ENCODE measurements at places on chromosomes 2 and 18. TPM values are rescaled to one million over a fixed set of nuclear protein-coding genes. Genes with fewer than 3 reads are reported as not detected.

TXNDC2 gene
- 0.23 TPM for total RNA-seq

CDK5R2 gene
- not detected for total RNA-seq

ABCG8 gene
- not detected for total RNA-seq

GRCh38 chr2:323035-323434 is 35.1 kb upstream of the ALKAL2 start:
- DNase-seq, result peak; percentile 2

DNA sequence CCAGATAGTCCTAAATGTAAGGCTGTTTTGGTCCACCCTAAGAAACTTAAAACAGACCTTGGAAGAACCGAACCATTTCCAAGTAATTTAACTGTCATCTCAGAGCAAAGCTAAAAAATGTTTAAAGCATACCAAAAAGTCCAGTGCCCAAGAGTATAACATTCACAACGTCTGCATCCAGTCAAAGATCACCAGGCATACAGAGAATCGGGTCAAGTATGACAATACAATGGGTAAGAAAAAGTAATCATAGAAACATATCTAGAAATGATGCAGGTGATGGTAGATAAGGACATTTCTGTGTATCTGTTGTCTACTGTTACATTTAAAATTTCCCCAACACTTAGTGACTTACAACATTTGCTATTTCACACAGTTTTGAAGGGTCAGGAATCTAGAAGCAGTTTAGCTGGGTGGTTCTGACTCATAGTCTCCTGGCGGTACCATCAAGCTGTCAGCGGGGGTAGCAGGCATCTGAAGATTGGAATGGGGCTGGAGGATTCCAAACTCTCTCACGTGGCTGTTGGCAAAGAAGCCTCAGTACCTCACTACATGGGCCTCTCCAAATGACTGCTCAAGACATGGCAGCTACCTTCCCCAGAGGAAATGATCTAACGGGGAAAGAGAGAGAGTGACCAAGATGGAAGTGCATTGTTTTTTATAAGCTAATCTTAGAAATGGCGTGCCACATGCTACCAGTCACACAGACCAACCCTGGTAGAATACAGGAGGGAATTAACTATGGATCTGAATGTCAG is 36.6 kb upstream of the DYNC2LI1 start:
- no peak for DNase-seq

DNA sequence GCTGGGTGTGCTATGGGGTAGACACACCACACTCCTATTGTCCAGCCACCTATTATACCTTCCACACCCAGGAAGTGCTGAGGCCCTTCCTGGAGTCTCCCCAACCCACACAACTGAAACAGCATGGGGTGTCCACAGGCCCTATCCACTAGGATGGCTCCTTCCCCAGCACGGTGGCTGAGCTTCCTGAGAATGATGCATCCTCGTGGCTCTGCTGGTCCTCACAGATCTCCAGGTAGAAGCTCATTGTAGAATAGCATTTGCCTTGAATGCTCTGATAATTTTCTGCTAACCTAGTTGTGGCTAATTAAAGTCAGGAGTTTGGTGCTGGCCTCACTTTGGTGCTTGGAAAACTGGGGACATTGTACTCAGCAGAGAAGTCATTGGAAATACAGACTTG is 182.6 kb downstream of the ANKRD30B start:
- DNase-seq, result no peak

DNA sequence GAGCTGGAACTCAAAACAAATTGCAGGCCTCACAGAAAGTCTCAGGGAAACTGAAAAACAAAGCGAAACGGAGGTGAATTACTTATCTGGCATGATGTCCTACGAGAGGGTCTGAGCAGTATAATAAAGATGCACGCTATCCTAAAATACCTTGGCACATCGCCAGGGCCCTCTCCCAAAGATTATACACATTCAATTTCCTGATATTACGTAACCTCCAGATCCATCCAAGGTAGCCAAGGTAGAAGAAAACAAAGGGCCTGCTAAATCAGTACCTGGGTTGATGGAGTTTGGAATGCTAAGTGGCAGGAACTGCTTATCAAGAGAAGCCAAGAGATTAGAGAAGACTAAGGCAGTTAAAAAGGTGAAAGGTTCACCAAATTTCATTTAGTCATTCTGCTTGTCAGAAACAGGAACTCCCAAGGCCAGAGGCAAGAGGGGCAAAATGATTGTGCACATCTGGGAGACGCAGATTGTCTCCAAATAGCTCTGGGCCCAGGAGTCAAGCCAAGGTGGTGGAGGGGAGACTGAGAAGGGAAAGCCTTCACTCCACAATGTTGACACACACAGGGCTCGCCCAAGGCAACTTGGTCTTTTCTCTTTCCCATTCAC is 236.8 kb upstream of the ATP5MC3 start:
- DNase-seq, result no peak

DNA sequence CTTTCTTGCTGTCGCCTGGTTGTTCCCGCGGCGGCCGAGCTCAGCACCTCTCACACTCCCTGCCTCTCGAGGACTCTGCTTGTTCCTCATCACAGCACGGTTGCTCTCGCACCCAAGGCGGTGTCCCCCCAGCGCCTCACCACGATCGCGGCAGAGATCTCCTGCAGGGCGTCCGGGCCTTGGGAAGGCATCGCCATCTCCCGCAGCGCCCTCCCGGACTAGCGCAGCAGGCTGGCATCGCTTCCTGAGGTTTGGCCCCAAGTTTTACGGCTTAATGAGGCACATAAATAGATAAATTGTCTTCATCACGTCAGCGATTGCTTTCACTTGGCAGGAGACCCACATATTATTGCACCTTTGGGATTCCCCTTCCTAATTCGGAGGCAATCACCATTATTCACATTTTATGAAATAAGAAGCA is 125.4 kb downstream of the RGPD3 start:
- DNase-seq, result no peak

Measured in right cardiac atrium (tissue), 5 donors.